NCI-H82 (cell line): ENCODE measurements at places on chromosomes 16 and 17.

- peak; percentile 50 for DNase-seq
Measured at GRCh38 chr17:39627712-39628516, 1.2 kb downstream of the PPP1R1B start.

- DNase-seq: no peak
Measured at GRCh38 chr16:74073456-74073855, 223.2 kb upstream of the PSMD7 start.

GRCh38 chr16:53216798-53217197 is 162.0 kb downstream of the CHD9 start:
- no peak for DNase-seq

- no peak for DNase-seq
Measured at GRCh38 chr16:76176153-76176552, 101.0 kb upstream of the CNTNAP4 start.

GRCh38 chr17:7916385-7916682 is 245 bp upstream of the RNF227 start:
- no peak for DNase-seq

DNA sequence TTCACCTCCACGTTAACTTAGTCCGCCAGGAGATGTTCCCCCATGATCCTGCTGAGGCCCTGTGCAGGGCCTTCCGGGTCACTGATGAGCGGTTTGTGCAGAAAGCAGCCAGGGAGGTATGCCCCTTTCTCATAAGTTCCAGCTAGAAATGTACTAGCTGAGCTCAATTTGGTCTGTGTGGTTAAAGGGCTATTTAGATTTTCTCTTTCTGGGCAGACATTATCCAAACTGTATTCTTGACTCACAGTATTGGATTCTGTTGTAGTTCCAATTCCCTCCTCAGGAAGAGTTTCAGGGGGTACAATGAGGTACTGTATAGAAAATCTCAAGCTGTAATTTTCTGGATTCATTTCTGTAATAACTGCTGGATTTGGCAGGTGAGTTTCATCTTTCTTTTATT is 137.1 kb downstream of the TRIM37 start:
- no peak for DNase-seq

DNA sequence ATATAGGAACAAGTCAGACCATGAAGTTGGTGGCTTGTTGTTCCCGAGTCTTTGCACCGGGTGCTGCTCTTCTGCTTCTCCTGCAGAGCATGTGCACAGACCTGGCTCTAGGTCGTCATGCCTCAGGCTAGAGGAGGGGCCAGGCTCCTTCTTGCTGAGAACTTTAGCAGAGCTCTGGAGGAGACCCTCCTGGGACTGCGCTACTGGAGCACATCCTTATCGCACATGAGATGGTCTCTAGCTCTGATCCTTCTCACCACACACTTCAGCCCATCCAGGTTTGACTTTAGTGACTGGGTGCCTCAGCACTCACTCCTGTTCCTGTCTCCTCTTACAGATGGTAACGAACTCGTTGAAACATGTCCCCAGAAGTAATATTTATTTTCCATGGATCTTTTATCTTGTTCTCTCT is 14.9 kb downstream of the FOXK2 start:
- DNase-seq: no peak

- DNase-seq: no peak
Measured at GRCh38 chr16:83296505-83296904, 511.3 kb upstream of the HSBP1 start.

- DNase-seq: no peak
Measured at GRCh38 chr16:4556580-4556979, 440 bp downstream of the C16orf96 start.

DNA sequence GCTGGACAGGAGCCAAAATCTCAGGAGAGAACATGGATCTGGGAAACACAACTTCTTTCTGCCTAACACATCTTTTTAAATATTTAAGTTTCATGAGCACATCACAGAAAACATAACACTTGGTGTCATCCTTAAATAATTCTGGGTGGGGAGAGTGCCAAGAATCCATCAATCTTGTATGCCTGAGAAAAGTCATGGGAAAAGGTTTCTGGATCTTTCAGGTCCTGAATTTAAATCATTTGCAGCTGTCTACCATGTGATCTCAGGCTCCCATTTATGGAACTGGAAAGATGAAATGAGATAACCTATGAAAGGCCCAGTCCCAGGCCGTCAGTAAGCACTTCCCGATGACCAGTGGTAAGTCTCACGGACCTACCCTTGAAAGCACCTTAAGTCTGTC is 15.1 kb downstream of the CDH11 start:
- DNase-seq: no peak

GRCh38 chr17:50931144-50931908 is 65.2 kb upstream of the TOB1 start:
- DNase-seq: peak; percentile 99

DNA sequence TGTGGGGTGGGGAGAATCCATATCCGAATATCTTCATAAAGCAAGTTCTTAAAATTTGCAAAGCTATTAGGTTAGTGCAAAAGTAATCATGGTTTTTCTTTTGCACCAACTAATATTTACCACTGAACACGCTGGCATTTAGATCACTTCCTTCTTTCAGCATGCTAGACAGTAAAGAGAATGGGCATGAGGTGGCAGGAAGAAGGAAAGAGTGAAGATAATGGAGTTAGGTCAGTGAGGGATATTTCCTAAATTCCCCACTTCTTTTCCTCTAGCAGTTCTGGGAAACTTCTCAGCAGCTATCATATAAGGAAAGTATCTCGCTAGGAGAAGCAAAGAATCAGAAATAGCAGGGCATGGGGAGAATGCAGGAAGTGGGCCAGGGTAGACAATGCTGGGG is 39.0 kb downstream of the SLC6A4 start:
- no peak for DNase-seq

GRCh38 chr16:88591577-88592021 is 21.4 kb downstream of the ZC3H18 start:
- DNase-seq: no peak

DNA sequence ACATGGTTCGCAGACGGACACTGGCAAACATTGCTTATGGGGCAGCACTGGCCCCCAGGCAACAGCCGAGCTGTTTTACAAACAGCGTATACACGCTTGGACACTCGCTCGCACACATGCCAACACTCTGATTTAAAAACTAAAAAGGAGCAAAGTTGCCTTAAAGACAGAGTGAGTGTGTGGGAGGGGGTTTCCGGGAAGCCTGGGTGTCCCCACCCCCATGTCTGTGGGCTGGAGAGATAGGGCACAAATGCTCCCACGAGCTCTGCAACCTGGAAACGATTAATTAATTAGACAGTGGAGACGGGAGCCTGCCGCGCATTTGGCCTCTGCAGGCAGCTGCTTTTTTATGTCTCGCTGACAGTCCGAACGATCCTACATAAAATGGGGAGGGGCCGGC is 107.9 kb upstream of the ZNF469 start:
- no peak for DNase-seq

- no peak for DNase-seq
Measured at GRCh38 chr17:33266116-33266515, 27.0 kb downstream of the ASIC2 start.

DNA sequence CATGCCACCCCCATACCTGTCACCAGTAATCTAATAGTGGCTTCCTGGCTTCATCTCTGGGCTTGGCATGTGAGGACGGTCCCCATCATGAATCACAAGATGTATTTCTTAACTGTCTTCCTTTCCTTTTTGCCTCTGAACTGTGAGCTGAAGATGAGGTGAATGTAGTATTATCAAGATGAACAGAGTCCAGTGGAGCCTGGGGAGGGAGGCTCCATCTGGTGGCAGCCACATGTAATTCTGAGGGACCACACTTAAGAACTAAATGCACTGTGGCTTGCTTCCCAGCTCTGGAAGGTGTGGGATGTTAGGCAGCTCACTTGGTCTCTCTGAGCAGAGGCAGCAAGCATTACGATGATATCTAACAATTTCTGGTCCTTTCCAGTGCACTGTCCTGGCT is 354.9 kb upstream of the ASIC2 start:
- peak; percentile 58 for DNase-seq

DNA sequence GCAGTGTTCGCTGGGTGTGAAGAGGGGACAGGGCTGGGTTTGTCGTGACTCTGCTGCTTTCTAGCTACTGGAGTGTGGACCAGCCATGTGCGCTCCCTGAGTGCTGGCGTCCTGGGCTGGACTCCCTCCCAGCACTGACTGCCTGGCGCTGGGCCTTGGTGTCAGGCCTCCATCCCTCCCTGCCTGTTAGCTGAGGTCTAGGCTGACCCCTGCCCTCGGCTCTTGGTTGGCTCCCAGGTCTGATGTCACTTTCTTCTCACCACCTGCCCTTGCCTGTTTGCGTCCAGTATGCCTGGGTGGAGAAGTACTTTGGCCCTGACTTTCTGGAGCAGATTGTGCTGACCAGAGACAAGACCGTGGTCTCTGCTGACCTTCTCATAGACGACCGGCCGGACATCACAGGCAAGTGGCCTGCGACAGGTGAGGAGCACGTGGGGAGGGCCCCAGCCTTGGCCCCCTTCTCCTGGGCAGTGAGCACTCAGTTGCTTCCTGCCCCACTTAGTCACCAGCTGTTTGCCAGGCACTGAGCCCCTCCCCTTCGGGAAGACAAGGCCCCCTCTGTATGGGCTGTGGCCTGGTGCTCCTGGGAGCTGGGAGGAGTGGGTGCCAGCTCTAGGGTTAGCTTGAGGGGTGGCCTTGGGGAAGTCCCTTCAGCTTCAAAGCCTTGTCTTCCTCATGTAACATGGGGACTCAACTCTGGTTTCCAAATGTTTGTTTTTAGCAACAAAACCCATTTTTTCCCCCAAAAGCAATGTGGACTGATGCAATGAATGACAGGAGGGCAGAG is 41.5 kb downstream of the NT5M start:
- no peak for DNase-seq

DNA sequence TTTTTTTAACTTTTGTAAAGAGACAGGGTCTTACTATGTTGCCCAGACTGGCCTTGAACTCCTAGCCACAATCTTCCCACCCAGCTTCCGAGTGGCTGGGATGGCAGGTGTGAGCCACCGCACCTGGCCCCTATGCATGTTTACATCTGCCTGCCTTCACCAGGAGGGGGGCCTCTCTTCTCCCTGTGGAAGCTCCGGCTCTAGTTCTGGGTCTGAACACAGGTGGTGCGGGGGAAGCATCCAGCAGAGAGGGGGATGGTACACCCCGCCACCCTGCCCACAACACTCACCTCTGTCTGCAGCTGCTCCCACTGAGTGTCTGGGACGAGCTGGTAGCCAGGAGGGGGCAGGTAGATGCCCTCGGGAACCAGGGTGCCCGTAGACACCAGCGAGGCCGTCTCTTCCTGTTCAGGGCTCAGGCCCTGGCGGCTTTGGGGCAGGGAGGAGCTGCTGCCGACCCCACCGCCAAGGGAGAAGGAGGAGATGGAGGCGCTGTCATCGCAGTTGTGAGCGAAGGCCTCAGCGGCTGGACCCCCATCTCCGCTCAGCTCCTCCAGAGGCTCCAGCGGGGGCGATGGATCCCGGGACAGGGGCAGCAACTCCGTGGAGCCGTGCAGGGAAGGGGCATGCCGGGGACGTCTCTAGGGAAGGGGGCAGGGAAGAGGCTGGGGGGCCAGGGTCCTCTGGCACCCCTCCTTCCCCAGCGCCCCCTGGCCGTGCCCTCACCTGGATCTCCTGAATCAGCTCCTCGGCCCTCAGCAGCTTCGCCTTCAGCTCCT is 10.9 kb downstream of the RABEP2 start:
- no peak for DNase-seq

GRCh38 chr17:21243516-21244303 is 9.5 kb downstream of the NATD1 start:
- no peak for DNase-seq

DNA sequence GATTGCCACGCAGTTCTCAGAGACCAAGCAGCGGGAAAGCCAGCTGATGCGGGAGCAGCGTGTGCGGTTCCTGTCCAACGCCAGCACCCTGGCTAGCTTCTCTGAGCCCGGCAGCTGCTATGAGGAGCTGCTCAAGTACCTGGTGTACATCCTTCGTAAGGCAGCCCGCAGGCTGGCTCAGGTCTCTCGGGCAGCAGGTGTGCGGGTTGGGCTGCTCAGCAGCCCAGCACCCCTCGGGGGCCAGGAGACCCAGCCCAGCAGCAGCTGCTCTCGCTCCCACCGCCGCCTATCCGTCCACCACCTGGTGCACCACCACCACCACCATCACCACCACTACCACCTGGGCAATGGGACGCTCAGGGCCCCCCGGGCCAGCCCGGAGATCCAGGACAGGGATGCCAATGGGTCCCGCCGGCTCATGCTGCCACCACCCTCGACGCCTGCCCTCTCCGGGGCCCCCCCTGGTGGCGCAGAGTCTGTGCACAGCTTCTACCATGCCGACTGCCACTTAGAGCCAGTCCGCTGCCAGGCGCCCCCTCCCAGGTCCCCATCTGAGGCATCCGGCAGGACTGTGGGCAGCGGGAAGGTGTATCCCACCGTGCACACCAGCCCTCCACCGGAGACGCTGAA is 15.2 kb downstream of the CACNA1G start:
- DNase-seq: peak; percentile 33
